ENCODE measurements at places on chromosomes 2 and 18.

DNA sequence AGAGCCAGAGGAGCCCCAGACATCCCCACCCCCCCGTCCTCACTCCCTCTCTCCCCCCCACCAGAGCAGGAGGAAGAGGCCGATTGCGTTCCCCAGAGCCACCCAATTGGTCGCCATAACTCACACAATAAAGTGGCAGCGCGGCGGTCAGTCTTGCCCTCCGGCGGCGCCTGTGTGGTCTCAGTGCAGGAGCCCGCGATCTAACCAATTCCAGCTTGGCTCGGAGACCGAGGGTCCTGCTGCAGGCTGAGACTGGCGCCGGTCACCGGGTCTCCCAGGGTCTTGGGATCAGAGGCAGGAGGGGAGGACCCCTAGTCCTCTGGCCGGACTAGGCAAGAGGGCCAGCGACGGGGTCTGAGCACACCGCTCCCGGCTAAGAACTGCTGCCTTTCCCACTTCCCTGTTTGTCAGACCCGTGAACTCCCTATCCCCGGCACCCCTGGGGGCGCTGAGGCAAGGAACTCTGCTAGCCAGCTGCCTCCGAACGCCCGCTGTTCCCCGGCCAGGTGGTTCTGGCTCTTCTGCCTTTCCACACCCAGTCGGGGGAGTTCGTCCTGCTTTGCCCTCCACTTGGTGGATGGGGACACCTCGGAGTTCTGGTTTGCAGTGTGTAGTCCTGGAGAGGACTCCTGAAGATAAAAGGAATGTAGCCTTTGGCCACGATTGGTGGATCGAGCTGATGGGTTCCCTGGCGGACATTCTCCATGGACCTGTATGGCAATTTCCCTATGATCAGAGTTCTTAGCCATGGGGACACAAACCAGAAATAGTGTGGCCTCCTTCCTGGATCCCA is 1.0 kb upstream of the HOXD12 start:
- DNase-seq: no peak

GRCh38 chr2:66569974-66570373 is 135.0 kb downstream of the MEIS1 start:
- no peak for DNase-seq

DNA sequence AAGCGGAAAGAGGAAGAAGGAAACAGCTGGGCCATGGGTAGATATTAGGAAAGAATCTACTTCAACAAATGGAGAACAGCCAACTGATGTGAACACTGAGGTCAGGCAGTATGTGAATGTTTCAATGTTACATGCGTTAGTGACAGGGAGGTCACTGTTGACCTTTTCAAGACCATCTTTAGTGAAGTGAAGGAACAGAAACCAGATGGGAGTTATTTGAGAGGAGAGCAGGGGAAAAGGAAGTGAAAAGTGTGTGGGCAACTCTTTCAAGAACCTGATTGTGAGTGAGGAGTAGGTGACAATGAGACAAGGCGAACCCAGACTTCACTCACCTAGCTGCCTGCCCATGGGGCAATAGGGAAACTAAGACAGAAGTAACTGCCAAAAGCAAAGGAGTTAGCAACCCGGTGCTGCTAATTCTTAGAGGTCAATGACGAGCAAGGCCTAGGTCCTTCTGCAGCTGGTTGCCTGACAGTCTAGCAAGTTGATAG is 67.0 kb downstream of the SP3 start:
- DNase-seq: no peak

DNA sequence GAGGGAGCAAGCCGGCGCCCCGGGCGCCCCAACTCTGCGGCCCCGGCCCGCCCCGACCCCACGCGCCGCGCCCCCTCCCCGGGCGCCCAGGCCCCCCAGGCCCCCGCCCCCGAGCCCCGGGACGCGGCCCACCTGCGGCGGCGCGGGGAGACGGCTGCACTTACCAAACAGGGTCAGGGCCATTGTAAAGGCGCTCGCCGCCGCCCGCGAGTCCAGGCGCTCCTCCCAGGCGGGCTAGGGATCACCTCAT is 526 bp downstream of the CHN1 start:
- DNase-seq: no peak

- no peak for DNase-seq
These were observed 8.2 kb downstream of the RND3 start for GRCh38 chr2:150479075-150479915.

DNA sequence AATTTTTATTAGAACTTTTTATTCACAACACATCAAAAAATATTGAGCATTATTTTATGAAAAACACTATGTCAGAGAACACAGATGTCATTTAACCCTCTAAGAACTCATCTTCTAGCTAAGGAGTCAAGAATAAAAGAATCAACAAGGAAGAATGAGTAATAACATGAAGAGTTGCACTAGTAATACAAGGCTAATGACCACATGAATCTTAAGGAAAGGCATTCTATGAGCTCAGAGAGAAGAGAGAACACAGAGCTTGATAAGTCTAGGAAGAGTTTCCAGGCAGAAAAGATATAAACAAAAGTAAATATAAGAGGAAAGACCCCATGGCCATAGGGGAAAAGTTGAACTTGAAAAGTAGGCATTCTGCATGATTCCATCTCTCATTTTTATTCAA is 166.5 kb downstream of the MAIP1 start:
- DNase-seq: no peak

DNA sequence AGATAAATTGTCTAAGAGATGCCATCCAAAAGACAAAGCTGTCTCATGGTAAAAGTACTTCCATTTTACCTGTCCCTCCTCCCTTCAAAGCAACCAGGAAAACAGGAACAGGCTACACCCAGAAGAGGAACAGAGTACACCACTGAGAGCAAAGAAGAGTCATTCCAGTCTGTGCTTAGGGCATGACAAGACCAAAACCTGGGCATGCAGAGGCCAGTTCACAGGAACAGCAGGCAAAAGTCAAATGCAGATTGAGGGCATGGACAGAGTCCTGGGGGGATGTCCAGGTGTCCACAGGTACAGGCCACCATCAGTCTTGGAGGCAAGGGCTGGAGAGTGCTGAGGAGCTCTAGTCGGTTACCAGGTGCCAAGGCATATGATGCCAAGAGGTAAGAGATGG is 23.7 kb downstream of the PLEK start:
- DNase-seq: no peak

- no peak for DNase-seq
These were observed 3.7 kb downstream of the STK17B start for GRCh38 chr2:196167666-196168065.

- no peak for DNase-seq
These were observed 79.0 kb downstream of the STPG4 start for GRCh38 chr2:47076126-47076506.

DNA sequence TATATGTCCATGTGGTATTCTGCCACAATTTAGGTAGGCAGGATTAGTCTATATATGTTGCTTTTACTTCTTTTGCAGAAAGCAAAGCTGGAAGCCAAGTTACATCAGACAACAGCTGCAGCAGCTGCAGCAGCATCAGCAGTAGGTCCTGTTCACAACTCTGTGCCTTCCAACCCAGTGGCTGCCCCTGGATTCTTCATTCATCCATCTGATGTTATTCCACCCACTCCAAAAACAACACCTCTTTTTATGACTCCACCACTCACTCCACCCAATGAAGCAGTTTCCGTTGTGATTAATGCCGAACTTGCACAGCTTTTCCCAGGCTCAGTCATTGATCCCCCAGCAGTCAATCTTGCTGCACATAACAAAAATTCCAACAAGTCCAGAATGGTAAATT is 107.6 kb downstream of the BIRC6 start:
- no peak for DNase-seq

- DNase-seq: no peak
These were observed 302.4 kb downstream of the CLIP4 start for GRCh38 chr2:29417630-29418029.

GRCh38 chr2:236298924-236299475 is 34.8 kb upstream of the ASB18 start:
- DNase-seq: no peak

DNA sequence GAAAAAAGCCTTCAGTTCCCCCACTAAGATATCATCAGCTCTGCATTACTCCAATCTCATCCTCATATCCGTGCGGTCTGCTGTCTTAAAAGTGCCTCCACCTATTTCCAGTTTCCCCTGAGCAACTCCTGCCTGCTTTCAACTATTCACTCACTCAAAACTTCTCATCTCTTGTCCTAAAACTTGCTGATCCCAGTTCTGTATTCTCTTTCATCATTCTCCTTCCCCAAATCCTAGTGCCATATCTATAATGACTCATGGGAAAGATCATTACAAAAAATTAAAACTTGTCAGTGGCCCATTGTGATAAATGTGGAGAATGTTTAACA is 20.0 kb downstream of the ACVR1 start:
- no peak for DNase-seq

DNA sequence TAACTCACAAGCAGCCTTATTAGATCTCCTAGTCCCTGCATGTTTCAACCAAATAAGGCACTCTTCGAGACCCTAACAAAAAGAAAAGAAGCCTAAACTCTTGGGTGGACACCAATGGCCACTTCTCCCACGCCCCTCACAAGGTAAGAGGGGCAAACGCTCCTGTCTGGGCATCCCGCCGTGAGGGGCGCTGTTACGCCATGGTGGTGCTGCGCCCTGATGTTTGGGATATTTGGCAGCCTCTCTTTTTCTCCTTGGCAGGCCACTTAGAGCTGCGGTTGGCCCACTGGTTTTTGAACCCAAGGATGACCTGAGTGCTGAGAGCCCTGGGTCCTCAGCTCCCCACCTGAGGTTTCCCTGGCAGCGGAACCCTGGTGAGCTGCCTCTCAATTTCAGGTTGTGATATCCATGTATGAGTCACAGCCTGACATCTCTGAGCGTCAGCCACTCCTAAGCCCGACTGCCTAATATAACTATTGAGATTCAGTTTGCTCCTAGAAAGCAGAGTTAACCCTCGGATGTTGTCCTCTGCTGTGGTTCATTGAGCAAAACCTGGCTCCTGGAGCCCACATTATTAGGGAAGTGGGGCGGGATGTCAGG is 103.3 kb downstream of the COL6A3 start:
- DNase-seq: no peak

DNA sequence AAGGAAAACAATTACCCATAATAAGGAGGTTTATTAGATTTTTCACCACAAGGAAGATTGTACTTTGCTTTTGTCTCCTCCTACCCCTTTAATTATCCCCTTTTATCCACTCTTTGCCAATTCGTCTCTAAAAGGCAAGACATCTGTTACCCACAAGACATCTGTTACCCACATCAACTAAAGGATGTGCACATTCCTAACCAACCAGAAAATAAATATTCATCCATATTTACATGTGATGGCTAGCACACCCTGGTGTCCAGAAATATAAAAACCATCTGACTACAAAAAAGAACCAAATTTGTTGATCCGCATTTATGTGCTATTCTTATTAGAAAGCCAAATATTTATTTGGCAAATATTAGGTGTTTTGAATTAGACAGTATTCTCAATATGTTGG is 35.7 kb downstream of the ACVR1C start:
- DNase-seq: no peak

- no peak for DNase-seq
These were observed 679.2 kb upstream of the ZNF804A start for GRCh38 chr2:183919167-183919566.

- no peak for DNase-seq
These were observed 186.2 kb downstream of the CMPK2 start for GRCh38 chr2:6679471-6679870.

DNA sequence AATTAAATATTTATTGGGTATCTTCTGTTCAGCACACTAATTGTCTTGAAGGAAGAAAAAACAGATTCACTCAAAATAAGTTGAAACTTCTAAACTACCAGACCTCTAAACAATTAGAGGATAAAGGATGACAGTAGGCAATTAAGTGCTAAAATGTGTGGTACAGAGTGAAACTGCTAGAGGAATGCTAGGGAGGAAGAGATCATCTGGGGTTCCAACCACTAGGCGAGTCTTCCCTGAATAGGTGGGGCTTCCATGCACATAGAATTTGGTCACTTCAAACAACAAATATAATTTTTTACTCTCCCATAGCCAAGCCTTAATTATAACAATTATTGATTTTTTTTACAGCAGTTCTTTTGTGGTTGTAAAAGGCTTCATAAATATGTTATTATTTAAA is 559.0 kb upstream of the ZEB2 start:
- DNase-seq: no peak

DNA sequence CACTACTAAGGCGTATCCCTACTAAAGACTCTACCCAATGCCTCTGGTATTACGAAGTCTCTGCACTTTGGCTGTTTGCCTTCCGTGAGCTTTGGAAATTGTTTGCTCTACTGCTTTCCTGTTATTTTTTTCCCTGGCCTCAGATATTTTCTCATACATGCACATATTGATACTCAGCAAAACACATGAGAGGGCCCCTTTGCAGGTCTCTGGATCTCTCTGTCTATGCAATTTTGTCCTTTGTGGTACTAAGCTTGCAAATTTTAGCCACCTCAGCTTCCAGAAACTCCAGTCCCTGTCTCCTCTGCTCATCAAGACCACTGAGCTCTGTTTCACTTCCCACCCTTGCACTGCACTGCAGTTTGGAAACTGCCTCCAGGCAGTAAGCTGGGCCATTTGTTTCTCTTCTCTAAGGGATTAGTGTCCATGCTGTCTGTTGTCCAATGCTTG is 46.6 kb downstream of the TAF1B start:
- DNase-seq: no peak

DNA sequence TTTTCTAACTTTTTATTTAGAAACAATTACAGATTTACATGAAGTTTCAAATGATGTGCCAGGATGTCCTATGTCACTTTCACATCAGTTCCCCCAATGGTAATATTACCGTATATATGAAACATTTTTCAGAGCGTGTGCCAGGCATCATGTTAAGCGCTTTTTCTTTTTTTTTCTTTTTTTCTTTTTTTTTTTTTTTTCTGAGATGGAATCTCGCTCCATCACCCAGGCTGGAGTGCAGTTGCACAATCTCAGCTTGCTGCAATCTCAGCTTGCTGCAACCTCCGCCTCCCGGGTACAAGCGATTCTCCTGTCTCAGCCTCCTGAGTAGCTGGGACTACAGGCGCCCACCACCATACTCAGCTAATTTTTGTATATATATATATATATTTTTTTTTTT is 5.6 kb upstream of the PPP4R1 start:
- no peak for DNase-seq

DNA sequence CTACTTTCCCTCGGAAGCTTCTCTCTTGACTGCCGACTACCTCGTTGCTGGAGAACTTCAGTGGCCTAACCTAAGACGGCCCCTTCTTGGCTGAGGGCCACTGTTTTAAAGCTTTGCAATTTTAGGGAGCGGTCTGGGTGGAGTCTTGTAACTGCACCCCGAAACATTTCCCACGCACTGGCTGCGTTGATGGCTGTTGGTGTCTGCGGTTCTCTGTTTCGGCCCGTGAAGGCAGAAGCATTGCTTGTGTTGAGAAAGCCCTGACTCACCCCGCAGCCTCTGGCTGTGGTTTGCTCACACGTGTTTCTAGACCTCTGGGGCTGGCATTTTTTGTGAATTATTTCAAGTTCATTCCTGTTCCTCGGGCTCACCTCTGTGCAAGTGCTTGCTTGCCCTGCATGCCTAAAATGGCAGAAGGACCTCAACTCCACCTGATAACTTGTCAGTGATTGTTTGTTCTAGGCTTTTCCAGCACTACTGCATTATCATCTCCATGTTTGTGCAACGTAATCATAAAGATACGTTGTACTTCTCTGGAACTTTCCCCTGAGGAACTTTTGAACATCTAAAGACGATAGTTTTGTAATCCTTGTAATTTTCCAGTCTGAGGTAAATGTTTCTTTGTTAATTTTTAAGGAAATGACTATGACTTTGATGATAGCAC is 94.2 kb upstream of the DLX2 start:
- DNase-seq: no peak

- DNase-seq: no peak
These were observed 7.0 kb upstream of the HS6ST1 start for GRCh38 chr2:128325611-128326181.
